ENCODE measurements at places on chromosomes 7 and 10. TPM values are rescaled to one million over a fixed set of nuclear protein-coding genes. Genes with fewer than 3 reads are reported as not detected.

GRCh38 chr10:48523820-48524758 lies 80.8 kb downstream of the ARHGAP22 start:
- DNase-seq: no peak

Gene PNLIPRP2
- not detected for polyA plus RNA-seq

- DNase-seq: no peak
These were observed 50.6 kb upstream of the CELF2 start for GRCh38 chr10:10967029-10967428.

DNA sequence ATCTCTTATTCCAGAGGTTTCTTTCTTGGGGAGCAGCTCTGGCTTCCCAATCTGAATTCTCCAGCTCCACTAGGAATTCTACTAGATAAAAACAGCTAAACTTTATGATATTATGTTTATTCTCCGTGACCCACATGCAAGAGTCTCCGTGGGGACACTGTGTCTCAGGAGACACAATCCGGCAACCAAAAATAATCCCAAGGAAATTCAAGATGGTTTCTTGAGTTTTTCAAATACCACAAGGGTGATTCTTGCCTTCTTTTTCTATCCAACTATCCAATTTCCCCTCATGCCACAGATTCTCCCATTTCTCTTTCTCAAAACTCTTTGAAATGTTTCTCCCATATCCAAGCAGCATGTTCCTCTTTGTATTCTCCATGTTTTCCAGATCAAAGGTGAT lies 103.1 kb downstream of the FAS start:
- DNase-seq: no peak

GRCh38 chr10:133018491-133018890 lies 69.2 kb upstream of the ADGRA1 start:
- no peak for DNase-seq

Gene SLC26A5
- 1.4 TPM for polyA plus RNA-seq
